Activated CD4-positive, alpha-beta T cell treated with anti-CD3 and anti-CD28 coated beads, Interleukin-2, amount 50 U/mL, for 24 hours (primary cell): ENCODE measurements at places on chromosomes 6 and 20.

- no peak for DNase-seq
Measured at GRCh38 chr6:37845930-37846329, 26.4 kb downstream of the ZFAND3 start.

DNA sequence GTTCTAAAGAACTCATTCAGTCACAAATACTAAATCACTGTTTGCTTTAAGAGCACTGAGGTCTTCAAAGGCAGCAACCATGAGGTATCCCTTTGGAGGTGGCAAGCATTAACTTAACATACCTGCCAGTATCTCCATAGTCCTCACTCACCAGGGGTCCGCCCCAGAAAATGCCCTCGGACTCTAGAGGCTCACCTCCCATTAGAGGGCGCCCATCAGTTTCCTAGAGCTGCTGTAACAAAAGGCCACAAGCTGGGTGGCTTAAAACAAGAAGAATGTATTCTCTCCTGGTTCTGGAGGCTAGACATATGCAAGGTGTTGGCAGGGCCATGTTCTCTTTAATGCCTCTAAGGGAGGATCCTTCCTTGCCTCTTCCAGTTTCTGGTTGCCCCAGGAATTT is 12.0 kb upstream of the RNGTT start:
- DNase-seq = no peak

- no peak for DNase-seq
Measured at GRCh38 chr6:49801525-49801924, 14.4 kb upstream of the PGK2 start.

DNA sequence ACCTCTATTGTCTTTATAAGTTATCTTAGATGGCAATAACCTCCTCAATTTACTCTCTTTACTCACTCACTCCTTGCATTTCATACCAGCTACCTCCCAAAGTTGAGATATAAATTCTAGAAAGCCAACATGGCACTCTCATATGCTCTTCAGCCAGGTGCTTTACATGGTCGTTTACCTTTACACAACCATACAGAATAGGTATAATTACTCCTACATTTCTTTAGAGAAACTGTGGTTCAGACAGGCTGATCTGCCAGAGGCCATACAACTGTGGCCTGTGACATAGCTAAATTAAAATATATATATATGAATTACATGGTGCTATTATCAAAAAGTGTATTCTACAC is 45.7 kb downstream of the HBS1L start:
- DNase-seq = no peak

GRCh38 chr6:36120539-36120938 is 9.8 kb upstream of the MAPK13 start:
- DNase-seq = peak; percentile 67

- no peak for DNase-seq
Measured at GRCh38 chr20:58162986-58163385, 65.5 kb downstream of the ANKRD60 start.

DNA sequence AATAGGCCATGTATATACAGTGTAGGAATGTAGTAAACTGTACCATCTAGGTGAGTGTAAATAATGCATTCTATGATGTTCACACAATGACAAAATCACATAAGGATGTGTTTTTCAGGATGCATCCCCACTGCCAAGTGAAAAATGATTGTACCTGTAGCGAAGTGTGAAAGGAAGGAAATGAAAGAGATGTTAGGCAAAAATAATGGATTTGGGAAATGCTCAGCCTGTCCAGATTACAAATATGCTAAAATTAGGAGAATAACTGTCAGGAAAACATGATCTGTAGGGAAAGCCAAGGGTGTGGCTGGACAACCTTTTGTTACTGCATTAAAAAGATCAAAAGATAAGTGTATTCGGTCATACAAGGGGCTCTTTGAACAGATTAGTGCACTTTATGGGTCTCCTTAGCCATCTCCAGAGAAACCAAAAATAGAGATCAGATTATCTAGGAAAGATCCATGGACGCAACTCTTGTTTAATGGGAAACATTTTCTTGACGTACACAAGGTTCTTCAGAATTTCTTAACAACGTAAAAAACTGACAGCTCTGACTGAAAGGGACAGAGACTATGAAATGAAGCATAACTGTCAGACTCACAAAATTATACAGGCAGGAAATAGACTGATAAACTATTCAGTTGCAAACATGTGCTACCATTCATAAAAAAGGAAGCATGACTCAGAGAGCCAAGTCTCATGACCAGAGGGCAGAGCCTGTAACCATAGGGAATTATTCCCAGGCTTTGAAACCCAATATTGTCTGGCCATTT is 253.6 kb upstream of the RAB32 start:
- DNase-seq = no peak

DNA sequence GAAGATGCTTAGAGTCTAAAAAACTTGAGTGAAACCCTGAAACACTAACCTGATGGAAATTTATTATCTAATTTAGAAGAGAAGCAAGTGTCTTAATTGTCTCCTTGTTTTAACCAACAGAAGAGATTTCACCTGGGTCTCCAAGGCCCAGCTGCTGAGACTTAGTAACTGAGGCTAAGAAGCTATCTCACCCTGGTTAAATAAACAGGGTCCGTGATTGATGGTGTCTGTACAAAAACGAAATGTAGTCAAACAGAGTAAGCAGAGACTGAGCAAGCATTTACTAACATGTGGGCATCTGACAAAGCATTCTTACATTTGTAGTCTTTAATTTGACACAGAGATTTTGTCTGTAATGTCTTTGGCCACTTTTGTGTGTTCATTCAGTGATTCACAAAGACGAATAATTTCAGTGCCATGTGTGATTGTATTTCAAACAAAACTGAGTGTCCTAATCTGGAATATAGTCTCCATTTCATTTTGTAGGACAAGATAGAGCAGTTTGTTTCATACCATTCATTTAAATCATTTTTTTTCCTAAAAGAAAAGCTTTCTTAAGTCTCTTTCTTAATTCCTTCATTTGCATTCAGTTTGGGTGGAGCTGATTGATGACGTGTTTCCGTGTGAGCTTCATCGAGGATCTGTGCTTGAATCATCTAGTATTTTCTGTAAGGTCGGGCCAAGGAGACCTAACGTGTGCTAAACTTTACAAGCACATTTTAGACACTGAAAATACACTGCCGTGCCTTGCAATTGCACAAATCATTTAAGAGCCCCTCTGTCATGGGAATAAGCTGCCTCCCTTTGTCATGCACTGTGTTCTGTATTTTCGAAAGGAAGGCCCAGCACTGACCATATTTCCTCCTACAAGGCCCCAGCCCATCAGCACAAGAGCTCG is 170.6 kb upstream of the QKI start:
- no peak for DNase-seq
